Activated CD8-positive, alpha-beta memory T cell treated with anti-CD3 and anti-CD28 coated beads for 4 hours (primary cell): ENCODE measurements at places on chromosomes 5 and 9.
A peak's percentile ranks its signal among the peaks of the same experiment; 100 is the strongest.

DNA sequence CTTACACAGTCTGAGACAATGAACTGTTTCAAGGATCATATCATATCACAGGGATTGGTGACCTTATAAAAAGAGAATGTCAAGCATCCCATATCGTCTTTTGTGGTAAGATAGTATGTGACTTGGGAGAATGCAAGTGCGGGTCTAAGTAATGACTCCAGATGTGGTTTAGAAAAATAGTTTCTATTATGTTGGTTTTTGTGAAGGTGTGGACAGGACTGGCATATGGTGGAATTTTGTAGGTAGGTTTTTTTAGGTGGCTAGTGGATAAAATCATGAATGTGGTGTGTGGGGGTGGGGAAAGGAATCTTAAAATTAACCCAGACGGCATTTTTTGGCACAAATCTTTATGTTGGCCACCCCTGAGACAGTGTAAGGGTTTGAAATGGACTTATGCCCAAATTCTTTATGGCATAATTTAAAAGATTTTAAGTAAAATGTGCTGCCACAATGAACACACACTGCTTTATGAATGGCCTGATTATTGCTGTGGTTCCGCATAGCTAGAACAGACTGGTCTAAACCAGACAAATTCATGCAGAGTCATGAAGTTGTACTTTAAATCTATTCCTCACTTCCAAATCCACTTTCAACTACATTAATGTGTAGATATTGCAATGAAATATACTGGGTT, 204.8 kb upstream of the HAPLN1 start:
- no peak for DNase-seq

GRCh38 chr9:254516-254915, 39.9 kb downstream of the DOCK8 start:
- DNase-seq = no peak

DNA sequence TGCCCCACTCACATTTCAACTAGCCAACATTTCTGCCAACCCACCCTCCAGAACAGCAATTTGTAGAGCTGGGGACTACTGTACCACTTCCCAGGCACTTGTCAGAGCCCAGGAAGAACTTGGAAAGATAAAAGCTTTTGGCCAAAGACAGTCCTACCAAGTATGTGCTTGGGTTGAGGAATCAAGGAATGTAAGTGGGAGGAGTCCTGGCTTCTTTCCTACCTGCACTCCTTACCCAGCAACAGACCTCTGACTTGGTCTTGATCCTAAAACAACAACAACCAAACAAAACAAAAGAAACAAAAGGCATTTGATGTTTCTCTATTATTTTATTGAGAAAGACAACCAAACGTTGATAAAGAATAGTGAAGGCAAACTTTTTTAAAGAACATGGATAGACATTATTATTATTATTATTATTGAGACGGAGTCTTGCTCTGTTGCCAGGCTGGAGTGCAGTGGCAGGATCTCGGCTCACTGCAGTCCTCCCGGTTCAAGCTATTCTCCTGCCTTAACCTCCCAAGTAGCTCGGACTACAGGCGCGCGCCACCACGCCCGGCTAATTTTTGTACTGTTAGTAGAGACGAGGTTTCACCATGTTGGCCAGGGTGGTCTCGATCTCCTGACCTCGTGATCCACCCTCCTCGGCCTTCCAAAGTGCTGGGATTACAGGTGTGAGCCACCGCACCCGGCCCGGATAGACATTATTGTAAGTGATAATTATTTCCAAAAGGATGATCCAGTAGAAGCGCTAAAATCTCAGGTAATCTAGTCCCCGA, 33.5 kb downstream of the ANXA2R start:
- no peak for DNase-seq

DNA sequence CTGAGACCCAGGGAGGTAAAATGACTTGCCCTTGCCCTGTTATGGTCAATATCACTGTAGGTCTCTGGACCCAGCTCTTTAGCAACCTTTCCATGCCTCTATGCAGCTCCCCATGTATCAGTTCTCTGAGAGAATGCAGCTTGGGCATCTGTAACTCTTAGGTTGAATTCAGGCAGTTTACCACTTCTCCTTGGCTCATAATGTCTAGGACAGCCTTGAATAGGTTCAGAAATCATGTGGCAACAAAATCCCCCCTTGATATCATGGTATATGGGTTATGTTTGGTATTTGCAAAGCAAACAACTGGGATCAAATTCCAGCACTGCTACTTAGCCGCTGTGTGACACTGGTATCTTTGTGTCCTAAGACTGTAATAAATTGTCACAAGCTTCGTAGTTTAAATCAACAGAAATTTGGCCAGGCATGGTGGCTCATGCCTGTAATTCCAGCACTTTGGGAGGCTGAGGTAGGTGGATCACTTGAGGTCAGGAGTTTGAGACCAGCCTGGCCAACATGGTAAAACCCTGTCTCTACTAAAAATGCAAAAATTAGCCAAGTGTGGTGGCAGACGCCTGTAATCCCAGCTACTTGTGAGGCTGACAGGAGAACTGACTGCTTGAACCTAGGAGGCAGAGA, 10.7 kb upstream of the SUB1 start:
- no peak for DNase-seq

DNA sequence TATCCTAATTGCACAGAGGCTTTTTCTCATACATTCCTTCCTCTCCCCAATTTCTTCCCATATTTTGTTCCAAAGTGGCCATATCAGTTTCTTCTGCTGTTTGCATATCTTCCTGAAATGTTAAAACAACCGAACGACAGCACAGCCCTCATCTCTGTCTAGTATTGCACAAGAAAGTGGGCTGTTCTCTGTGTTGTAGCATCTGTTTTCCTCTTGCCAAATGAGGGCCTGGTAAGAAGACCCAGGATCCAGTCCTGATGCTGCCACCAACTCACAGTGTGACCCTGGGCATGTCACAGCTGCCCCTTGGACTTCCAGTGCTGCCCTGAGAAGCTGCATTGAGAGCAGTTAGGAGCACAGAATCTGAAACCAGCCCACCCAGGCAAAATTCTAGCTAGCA, 4.1 kb downstream of the SLC31A2 start:
- DNase-seq = no peak

DNA sequence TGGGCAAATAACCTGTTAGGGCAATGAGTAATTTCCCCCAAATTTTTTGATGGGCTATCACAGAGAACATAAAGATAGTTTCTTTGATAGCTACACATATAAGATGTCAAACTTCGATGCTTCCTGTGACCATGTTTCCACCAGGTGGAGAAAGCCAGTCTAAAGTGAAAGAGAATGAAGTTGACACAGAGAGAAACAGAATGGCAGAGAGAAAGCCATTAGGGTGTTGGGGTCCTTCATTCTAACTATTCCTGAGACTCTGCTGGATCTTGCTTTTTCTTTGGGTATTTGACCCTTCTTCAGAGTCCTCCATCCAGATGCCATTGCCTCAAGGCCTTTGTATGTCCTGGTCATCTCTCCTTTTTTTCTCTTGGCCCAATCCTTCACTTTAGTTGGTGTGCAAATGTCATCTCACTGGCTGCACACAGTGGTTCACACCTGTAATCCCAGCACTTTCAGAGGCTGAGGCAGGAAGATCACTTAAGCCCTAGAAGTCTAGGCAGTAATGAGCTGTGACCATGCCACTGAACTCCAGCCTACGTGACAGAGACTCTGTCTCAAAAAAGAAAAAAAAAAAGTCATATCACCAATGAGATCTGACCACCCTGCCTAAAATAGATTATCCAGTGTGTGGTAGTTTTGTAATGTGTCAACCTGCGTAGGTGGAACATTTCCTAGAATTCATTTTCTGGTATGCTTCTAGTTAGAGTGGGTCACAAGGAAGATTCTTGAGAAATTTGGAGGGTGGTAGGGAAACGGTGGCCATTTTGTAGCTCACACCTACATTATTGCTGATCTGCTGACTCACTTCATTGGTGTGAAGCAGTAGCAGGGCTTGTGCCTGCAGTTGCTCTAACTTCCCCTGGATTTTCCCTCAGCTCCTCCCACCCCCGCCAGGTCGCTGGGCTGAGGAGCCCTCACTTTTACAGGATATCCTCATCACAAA, 20.8 kb upstream of the KIF2A start:
- DNase-seq = peak; percentile 26
